ENCODE measurements at places on chromosomes 5 and 9. TPM values are rescaled to one million over a fixed set of nuclear protein-coding genes. Genes with fewer than 3 reads are reported as not detected.

The PCDHGA8 gene
- not detected for total RNA-seq

GRCh38 chr9:75084081-75084672, 3.8 kb downstream of the NMRK1 start:
- DNase-seq: no peak

GRCh38 chr5:68033961-68034571, 181.5 kb upstream of the PIK3R1 start:
- DNase-seq: no peak

- no peak for DNase-seq
Observed at GRCh38 chr5:16510098-16510497, 44.5 kb upstream of the ZNF622 start.

- no peak for DNase-seq
Observed at GRCh38 chr9:2502760-2503159, 118.8 kb upstream of the VLDLR start.
